ENCODE measurements at places on chromosomes 1 and 21.

DNA sequence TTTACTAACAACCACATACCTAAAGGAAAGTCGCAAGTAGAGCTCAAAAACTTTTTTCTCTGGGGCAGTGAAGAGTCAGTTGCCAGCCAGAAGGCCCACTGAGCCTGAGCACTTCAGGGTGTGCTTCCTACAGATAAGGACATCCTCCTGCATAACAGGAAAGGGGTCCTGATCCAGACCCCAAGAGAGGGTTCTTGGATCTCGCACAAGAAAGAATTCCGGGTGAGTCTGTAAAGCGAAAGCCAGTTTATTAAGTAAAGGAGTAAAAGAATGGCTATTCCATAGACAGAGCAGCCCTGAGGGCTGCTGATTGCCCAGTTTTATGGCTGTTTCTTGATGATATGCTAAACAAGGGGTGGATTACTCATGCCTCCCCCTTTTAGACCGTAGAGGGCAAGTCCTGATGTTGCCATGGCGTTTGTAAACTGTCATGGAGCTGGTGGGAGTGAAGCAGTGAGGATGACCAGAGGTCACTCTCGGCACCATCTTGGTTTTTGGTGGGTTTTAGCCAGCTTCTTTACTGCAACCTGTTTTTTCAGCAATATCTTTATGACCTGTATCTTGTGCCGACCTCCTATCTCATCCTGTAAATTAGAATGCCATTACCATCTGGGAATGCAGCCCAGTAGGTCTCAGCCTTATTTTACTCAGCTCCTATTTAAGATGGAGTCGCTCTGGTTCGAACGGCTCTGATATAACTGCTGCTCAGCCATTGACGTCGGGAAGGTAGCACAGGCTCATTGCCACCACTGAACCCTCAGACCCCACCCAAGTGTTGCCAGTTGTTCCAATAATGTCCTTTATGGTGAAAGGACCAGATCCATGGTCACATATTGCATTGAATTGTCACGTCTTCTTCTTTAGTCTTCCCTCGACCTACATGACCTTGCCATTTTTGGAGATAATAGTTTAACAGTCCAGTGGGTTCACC lies 96.6 kb upstream of the ERRFI1 start:
- no peak for DNase-seq

- no peak for DNase-seq
Measured at GRCh38 chr21:17446737-17447136, 66.1 kb upstream of the CXADR start.

GRCh38 chr1:109241344-109241743 lies 8.0 kb upstream of the CELSR2 start:
- DNase-seq: no peak

DNA sequence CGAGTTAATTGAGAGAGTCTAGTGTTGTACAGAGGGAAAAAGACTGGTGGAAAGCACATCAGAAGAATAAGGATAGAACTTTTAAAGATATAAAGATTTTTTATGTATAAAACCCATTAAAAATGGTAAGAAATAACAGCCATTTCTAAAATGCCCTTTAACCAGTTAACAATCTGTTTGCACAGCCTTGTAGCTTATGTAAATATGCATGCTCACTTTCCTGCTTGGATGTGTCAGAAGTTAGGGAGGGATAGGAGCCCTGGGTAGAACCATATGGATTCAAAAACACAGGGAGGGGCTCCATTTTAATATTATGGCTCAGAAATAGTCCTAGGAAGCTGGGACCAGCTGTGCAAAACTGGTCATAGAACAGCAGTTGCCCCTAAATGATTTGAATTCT lies 4.5 kb upstream of the EDEM3 start:
- no peak for DNase-seq

GRCh38 chr1:201876148-201876818 lies 12.4 kb upstream of the SHISA4 start:
- DNase-seq: no peak

DNA sequence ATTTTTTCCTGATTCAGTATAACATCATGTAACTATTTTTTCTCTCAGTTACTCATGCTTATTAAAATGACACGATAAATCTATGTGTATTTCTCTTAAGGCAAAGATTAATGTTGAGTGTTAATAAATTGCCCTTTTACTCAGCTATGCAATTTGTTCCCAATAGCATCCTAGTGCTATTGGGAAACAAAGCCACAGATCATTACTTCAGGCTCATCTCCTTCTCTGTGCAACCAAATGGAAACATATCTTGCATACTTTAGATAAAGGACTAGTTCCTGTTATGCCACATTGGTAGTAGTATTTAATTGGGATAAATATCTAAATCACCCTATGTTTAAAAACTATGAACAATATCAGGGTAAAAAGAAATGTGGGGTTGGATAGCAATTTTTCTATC lies 106.2 kb downstream of the PLPPR4 start:
- no peak for DNase-seq

- DNase-seq: no peak
Measured at GRCh38 chr1:100699744-100700143, 19.8 kb upstream of the VCAM1 start.

- no peak for DNase-seq
Measured at GRCh38 chr1:163230827-163231226, 28.1 kb upstream of the RGS5 start.

- DNase-seq: no peak
Measured at GRCh38 chr1:153474347-153474746, 13.9 kb upstream of the S100A7 start.

DNA sequence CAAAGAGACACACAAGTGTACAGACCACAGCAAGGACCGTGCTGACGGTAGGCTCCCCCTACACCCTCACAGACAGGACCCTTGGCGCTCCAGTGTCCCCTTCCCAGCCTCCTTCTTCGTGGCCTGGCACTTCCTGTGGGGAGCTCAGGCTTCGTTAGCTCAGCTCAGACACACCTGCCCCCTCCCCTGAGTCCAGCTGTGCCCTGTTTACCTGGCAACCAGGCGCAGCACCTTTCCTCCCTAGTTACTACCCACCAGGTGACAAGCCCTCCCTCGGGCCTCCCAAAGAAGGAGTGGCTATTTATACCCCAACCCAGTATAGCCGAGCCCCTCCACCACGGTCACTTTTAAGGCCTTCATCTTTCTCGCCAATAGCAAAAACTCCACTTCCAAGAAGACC lies 4.7 kb downstream of the CELF3 start:
- DNase-seq: no peak

GRCh38 chr1:11308699-11309224 lies 35.8 kb downstream of the UBIAD1 start:
- no peak for DNase-seq

DNA sequence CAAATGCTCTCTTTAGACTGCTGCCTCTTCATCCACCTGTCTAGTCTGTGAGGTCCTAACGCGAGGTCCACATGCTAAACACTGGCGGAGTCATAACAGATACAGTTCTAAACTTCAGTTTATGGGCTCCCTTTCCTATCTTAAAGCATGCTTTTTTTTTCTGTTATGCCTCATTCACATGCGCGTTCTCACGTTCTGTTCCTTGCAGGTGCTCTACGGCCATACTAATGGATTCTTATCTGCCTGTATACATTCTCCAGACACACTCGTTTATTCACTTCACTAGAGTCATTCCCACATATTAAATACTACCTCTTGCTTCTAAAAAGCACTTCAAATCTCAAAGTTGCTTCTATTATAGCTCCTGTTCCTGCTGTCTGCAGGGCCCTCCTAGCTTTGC lies 38.7 kb downstream of the PHC2 start:
- no peak for DNase-seq

GRCh38 chr1:54376430-54377039 lies 29.7 kb downstream of the SSBP3 start:
- no peak for DNase-seq

- no peak for DNase-seq
Measured at GRCh38 chr1:43622471-43622870, 27.5 kb upstream of the KDM4A start.

GRCh38 chr1:62012836-62013235 lies 181.8 kb upstream of the L1TD1 start:
- DNase-seq: no peak

DNA sequence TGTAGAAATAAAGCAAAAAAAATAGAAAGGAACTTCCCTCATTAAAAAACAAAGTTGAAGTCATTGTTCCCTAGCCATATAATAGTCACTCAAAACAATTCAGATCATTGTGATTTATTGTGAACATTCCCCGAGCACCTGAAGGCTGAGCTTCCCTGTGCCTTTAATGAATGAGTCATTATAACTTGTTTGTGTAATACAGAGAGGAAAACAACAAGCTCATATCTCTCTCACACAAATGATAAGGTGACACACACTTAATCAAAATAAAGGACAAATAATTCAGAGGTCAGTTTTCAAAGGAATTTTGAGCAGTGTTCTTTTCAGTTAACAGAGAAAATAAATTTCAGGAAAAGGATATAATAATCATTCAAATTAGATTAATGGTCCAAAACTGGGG lies 326.2 kb downstream of the DUSP10 start:
- DNase-seq: no peak

- DNase-seq: no peak
Measured at GRCh38 chr1:241608379-241609033, 31.7 kb downstream of the CHML start.

GRCh38 chr1:67485046-67485811 lies 55.0 kb upstream of the SERBP1 start:
- DNase-seq: no peak

- DNase-seq: no peak
Measured at GRCh38 chr21:20802201-20802600, 196.0 kb upstream of the NCAM2 start.

DNA sequence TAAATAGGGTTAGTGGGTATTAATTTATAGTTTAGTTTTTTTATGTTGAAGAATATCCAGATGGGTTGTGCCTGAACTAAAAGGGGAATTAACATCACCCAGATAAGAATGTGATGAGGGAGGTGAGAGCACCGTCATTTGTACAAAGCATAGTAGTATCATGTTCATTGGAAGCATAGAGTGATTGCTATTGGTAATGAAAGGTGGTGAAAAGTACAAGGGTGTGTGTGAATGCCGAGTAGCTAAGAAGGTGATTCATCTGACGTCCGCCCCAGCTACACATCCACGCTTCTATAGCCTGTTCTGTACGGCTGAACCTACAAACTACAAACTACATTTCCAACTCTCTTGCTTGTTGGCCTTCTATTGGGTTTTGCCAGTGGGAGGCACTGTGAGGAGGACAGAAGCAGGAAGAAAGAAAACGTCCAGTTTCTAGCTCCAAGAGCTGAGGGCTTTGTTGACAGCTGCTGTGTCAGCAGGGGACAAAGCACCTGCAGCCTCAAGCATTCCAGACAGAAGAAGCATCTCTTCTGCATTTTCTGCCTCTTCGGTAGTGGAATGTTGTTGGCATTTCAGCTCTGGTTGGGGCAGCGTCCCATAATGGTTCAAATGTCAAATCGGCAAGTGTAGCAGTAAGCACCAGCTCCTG lies 404.8 kb downstream of the KCTD3 start:
- no peak for DNase-seq

Measured in CD4-positive, alpha-beta T cell treated with Interleukin-10 for 1 hour (primary cell).